ENCODE measurements at places on chromosomes 4 and X.

GRCh38 chrX:81201071-81201470 lies 642 bp downstream of the HMGN5 start:
- no peaks in the 10 kb centered on the region for H3K4me1 ChIP-seq
- H3K36me3 ChIP-seq, result no peaks in the 10 kb centered on the region
- H3K27ac ChIP-seq, result peak overlapping the region; percentile 73
- DNase-seq, result peak; percentile 13
- H3K27me3 ChIP-seq, result no peaks in the 10 kb centered on the region

- H3K36me3 ChIP-seq, result no peaks in the 10 kb centered on the region
- no peak for DNase-seq
- H3K4me1 ChIP-seq, result peaks cover 2% of the 10 kb centered on the region
- H3K4me3 ChIP-seq, result no peak overlapping the region
- H3K27ac ChIP-seq, result no peak overlapping the region
Observed at GRCh38 chrX:19705196-19705769, 182.1 kb downstream of the SH3KBP1 start.

- H3K27ac ChIP-seq, result no peak overlapping the region
- no peaks in the 10 kb centered on the region for H3K36me3 ChIP-seq
- no peaks in the 10 kb centered on the region for H3K4me1 ChIP-seq
- H3K27me3 ChIP-seq, result no peaks in the 10 kb centered on the region
- no peak overlapping the region for H3K4me3 ChIP-seq
Observed at GRCh38 chr4:118740869-118741268, 55.7 kb downstream of the METTL14 start.

DNA sequence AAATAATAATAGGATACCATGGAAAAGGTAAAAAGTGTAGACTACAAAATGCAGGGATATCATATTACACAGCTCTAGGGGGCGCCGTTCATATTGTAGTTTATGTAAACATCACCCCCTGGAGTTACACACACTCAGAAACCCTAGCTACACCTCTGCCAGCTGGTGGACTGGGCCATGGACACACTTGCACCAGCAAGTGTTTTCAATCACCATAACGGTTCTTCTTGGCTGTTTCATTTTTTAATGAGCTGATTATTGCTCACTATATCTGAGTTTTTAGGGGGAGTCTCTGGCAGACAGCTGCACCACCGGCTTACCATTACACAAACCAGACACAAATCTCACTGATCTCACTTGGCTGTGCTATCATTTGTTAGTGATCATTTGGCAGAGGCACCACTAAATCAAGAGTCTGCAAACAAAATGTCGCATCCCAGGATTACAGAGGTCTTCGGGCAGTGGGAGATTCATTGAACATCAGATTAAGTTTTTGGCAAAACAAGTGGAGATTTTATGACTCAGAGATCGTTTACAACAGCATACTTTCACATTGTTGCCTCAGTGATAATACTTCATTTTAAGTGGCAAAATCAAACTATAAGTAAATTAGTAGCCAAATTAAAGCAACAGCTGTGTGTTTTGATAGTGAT lies 185.7 kb downstream of the UNC5C start:
- no peak for DNase-seq
- H3K36me3 ChIP-seq, result no peaks in the 10 kb centered on the region
- no peak overlapping the region for H3K27ac ChIP-seq
- H3K27me3 ChIP-seq, result no peaks in the 10 kb centered on the region
- no peak overlapping the region for H3K4me3 ChIP-seq
- H3K4me1 ChIP-seq, result no peaks in the 10 kb centered on the region

GRCh38 chr4:105061731-105062130 lies 84.9 kb upstream of the TET2 start:
- H3K27me3 ChIP-seq, result no peaks in the 10 kb centered on the region
- no peak overlapping the region for H3K4me3 ChIP-seq
- no peaks in the 10 kb centered on the region for H3K4me1 ChIP-seq
- no peak overlapping the region for H3K27ac ChIP-seq

GRCh38 chrX:68822641-68823410 lies 6.0 kb upstream of the EFNB1 start:
- H3K27me3 ChIP-seq, result peaks cover 13% of the 10 kb centered on the region
- no peaks in the 10 kb centered on the region for H3K36me3 ChIP-seq
- H3K4me3 ChIP-seq, result no peak overlapping the region
- H3K27ac ChIP-seq, result no peak overlapping the region
- peaks cover 8% of the 10 kb centered on the region for H3K4me1 ChIP-seq

DNA sequence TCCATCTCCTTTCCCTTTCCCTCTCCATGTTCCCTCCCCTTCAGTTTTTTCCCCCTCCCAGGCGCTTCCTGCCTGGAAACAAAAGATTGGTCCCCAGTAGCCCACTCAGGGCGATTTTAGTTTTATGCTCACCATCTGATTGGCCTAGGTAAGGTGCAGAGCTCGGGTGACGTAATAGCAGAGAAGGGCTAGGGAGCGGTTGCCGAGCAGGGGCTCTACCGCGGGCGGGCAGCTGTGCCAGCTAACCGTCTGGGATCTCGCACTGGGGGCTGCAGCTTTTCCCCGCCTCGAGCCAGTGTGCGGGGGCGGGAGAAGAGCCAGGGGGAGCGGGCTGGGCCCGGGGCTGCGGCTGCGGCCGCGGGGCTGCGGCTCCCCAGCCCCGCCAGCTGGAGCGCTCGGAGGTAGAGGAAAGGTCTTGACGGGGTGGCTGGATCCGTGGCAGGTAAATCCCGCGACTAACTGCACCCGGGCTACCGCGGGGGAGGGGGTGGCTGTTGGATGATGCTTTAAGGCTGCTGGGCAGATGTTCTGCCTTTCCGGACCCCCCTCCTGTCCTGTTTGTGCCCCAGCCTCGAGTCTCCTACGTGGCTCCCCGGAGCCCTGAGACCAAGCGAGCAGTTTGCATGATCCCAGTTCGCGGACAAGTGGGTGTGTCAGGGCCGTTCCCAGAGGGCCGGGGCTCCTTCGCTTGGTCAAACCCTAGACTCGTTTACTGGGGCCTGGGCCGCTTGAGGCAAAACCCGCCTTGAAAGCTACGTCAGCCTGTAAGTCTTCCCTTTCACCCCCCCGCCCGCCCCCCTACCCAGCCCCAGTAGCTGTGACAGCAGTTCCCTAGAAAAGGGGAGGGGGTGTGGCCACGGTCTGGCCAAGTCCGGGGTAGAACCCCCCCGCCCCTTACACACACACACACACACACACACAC lies at the start of gene PAK3:
Gene PAK3, plus strand, starts transcription at position 218 of the 922 bp plus-strand sequence. CDS start 26,913 bp downstream, outside the sequence.
- peak within 1 kb of the TSS; percentile 66 for H3K4me3 ChIP-seq
- no peaks in the 10 kb centered on the region for H3K36me3 ChIP-seq
- peak within 1 kb of the TSS; percentile 47 for H3K27ac ChIP-seq
- peaks cover 47% of the 10 kb centered on the region for H3K27me3 ChIP-seq

DNA sequence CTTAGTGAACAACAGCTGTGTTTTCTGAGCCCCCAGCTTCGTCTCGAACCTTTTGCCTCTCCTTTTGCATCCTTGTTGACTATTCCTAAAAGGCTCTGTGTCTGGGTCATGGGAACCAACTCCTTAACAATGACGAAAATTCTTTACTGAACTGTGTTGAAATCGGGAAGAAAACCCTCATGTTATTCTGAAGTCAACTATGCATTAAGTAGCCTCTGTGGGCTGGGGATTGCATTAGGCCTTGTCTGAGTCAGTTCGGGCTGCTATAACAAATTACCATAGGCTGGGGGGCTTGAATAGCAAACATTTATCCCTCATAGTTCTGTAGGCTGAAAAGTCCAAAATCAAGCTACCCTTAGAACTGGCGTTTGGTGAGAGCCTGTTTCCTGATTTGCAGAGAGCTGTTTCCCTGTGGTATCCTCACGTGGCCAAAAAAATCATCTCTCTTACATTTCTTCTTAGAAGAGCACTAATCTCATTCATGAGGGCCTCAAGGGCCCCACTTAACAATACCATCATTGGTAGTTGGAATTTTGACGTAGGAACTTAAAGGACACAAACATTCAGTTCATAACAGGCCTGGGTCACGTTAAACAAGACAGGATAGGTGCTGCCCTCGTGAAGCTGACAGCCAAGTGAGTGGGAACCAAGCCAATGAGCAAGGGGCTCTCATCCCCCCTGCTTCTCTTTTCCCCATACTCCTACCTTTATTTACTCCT lies 75.9 kb downstream of the CLNK start:
- no peak overlapping the region for H3K4me3 ChIP-seq
- no peaks in the 10 kb centered on the region for H3K27me3 ChIP-seq
- no peaks in the 10 kb centered on the region for H3K36me3 ChIP-seq
- DNase-seq, result no peak

- H3K27me3 ChIP-seq, result no peaks in the 10 kb centered on the region
- no peak overlapping the region for H3K4me3 ChIP-seq
- no peaks in the 10 kb centered on the region for H3K36me3 ChIP-seq
Observed at GRCh38 chr4:139684351-139684750, 18.7 kb downstream of the MGST2 start.

GRCh38 chrX:370244-370962 lies 16.3 kb downstream of the PPP2R3B start:
- H3K27ac ChIP-seq, result no peak overlapping the region
- peaks cover 20% of the 10 kb centered on the region for H3K36me3 ChIP-seq
- H3K27me3 ChIP-seq, result peaks cover 32% of the 10 kb centered on the region
- DNase-seq, result no peak
- peaks cover 55% of the 10 kb centered on the region for H3K4me1 ChIP-seq

GRCh38 chrX:151704041-151704663 lies 8.9 kb downstream of the PRRG3 start:
- no peaks in the 10 kb centered on the region for H3K27me3 ChIP-seq
- peaks cover 5% of the 10 kb centered on the region for H3K4me1 ChIP-seq

DNA sequence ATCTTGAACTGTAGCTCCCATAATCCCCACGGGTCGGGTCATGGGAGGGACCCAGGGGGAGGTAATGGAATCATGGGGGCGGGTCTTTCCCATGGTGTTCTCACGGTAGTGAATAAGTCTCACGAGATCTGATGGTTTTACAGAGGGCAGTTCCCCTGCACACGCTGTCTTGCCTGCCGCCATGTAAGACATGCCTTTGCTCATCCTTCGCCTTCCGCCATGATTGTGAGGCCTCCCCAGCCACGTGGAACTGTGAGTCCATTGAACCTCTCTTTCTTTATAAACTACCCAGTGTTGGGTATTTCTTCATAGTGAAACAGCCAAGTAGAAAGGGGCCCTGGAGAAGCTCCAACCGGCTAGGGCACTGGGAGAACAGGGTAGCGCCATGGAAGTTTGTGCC lies 12.3 kb downstream of the CTAG1A start:
- H3K4me3 ChIP-seq, result no peak overlapping the region
- H3K27ac ChIP-seq, result no peak overlapping the region
- DNase-seq, result no peak
- no peaks in the 10 kb centered on the region for H3K36me3 ChIP-seq

DNA sequence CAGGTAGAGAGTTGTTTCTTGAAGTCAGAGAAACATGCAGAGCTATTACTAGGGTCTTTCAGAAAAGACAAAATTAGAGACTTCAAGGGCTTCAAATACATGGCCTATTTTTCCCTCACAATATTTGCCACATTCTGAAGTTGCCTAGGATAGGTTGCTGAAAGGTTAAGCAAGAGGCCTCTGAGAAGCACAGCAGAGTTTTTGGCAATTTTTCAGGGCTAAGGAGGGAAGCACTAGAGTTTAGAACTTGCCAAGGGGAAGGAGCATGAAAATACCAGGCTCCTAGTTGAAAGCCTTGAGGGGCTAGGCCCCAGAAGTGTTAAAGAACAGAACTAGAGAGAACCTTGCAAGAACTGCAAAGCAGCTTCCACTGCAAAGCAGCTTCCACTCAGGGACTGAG lies 86.4 kb downstream of the ANAPC10 start:
- H3K36me3 ChIP-seq, result no peaks in the 10 kb centered on the region
- no peak overlapping the region for H3K27ac ChIP-seq
- H3K4me3 ChIP-seq, result no peak overlapping the region

DNA sequence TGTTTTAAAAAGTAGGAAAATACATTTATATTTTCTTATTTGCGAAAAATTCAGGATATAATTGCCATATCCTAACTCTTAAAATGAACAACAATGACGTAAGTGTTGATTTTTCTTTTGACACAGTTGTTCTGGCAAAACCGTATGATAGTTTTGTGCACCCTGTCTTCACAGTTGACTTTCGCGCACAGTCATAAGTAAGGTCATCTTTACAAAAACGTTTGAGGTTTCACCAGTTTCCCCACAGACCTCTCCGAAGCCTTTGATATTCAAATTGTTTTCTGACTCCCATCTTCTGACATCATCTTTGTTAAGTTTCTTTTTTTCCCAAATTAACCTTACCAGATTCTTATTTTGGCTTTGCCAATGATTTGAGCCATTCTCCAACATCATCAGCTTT lies 48.1 kb upstream of the ATXN3L start:
- H3K4me3 ChIP-seq, result no peak overlapping the region
- no peak overlapping the region for H3K27ac ChIP-seq
- DNase-seq, result no peak
- H3K36me3 ChIP-seq, result no peaks in the 10 kb centered on the region
- H3K27me3 ChIP-seq, result peaks cover 20% of the 10 kb centered on the region

DNA sequence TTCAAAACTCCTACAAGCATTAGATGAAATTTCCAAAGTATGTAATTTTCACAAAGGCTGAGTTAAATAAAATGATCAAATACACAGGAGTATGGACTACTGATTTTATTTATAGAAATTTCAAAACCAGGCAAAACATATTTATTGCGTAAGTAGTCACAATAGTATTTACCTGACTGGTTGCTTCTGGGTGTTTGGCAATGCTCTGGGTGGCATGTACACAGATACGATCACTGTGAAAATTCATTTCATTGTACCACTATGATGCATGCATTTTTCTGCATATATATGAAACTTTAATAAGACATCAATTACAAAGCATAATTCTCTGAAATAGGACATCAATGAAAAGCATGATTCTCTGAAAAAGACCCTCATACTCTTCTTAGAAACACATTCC lies 384.2 kb downstream of the TLL1 start:
- no peak overlapping the region for H3K27ac ChIP-seq
- no peaks in the 10 kb centered on the region for H3K27me3 ChIP-seq
- H3K36me3 ChIP-seq, result no peaks in the 10 kb centered on the region
- DNase-seq, result no peak
- H3K4me1 ChIP-seq, result no peaks in the 10 kb centered on the region
- no peak overlapping the region for H3K4me3 ChIP-seq

DNA sequence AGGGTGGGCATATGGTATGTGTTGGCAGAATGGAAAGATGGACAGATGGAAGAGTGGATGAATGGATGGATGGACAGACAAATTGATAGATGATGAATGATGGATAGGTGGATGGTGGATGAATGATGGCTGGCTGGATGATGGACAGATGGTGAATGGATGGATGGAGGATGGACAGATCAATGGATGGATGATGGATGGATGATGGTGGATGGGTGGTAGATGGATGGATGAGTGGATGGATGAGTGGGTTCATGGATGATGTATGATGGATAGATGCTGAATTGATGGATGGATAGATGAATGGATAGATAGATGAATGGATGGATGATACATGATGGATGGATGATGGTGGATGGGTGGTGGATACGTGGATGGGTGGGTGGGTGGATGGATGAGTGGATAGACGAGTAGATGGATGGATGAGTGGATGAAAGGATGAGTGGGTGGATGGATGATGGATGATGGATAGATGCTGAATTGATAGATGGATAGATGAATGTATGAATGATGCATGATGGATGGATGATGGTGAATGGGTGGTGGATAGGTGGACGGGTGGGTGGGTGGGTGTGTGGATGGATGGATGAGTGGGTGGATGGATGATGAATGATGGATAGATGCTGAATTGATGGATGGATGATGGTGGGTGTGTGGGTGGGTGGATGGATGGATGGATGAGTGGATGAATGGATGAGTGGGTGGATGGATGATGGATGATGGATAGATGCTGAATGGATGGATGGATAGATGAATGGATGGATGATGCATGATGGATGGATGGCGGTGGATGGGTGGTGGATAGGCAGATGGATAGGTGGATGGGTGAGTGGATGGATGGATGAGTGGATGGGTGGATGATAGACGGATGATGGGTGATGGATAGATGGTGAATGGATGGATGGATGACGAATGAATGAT lies 249.6 kb downstream of the AFAP1 start:
- no peaks in the 10 kb centered on the region for H3K27me3 ChIP-seq
- H3K27ac ChIP-seq, result no peak overlapping the region
- peaks cover 12% of the 10 kb centered on the region for H3K4me1 ChIP-seq
- DNase-seq, result no peak
- H3K36me3 ChIP-seq, result peaks cover 41% of the 10 kb centered on the region
- no peak overlapping the region for H3K4me3 ChIP-seq
